NCI-H1092 (cell line): ENCODE measurements at places on chromosomes 1 and 21.

- DNase-seq: no peak
Observed at GRCh38 chr1:109243221-109243620, 6.1 kb upstream of the CELSR2 start.

GRCh38 chr1:85605484-85606413 is 25.2 kb downstream of the CCN1 start:
- no peak for DNase-seq

- no peak for DNase-seq
Observed at GRCh38 chr1:239583536-239583935, 197.2 kb downstream of the CHRM3 start.

GRCh38 chr1:210250998-210251679 is 18.5 kb downstream of the SERTAD4 start:
- peak; percentile 87 for DNase-seq

- DNase-seq: no peak
Observed at GRCh38 chr21:31555741-31556191, 103.7 kb upstream of the SOD1 start.

GRCh38 chr21:34762786-34763185 is 94.0 kb downstream of the CLIC6 start:
- no peak for DNase-seq
